ENCODE measurements at places on chromosomes 4 and X.

- peak; percentile 77 for DNase-seq
These were observed 391 bp upstream of the PHKA1 start for GRCh38 chrX:72714478-72714916.

DNA sequence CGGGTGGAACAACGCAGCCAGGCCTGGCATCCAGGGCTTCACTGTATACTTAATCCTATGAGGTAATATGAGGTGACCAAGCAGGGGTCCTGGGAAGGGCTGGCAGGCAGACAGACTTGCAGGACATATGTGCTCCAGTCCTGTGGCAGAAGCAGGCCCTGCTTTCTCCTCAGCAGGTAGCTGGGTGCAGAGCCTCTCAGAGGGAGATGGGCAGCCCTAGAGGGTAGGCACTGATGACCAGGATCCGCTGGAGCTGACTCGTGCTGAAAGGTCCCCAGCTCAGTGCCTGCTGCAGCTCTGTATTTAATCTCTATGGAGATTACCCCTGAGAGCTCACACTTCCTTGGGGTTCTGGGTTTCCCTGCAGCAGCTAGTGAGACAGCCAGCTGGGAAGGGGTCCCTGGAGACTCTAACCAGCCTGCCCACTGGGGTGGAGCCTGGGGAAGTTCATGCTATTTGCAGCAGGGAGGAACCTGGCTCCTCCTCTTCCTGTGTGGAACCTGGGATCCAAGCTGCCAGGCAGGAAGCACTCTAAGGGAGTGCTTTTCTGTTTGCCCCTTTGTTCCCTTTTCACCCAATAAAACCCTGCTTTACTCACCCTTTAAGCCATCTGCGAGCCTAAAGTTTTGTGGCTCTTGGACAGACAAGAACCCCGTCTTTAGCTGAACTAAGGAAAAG is 339.2 kb downstream of the DCAF12L2 start:
- DNase-seq = no peak

DNA sequence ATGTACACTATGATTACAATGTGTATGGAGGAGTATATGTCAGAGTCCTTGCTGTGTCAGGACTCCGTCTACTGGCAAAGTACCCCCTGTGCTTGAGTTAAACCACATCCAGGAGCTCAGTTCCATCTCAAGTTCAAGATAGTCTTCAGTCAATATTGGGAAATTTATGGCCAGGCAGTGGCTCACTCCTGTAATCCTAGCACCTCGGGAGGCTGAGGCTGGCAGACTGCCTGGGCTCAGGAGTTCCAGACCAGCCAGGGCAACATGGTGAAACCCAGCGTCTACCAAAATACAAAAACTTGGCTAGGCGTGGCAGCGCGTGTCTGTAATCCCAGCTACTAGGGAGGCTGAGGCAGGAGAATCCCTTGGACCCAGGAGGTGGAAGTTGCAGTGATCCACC is 5.8 kb downstream of the SLBP start:
- no peak for DNase-seq

GRCh38 chrX:133249266-133250058 is 31.3 kb upstream of the TFDP3 start:
- peak; percentile 12 for DNase-seq

DNA sequence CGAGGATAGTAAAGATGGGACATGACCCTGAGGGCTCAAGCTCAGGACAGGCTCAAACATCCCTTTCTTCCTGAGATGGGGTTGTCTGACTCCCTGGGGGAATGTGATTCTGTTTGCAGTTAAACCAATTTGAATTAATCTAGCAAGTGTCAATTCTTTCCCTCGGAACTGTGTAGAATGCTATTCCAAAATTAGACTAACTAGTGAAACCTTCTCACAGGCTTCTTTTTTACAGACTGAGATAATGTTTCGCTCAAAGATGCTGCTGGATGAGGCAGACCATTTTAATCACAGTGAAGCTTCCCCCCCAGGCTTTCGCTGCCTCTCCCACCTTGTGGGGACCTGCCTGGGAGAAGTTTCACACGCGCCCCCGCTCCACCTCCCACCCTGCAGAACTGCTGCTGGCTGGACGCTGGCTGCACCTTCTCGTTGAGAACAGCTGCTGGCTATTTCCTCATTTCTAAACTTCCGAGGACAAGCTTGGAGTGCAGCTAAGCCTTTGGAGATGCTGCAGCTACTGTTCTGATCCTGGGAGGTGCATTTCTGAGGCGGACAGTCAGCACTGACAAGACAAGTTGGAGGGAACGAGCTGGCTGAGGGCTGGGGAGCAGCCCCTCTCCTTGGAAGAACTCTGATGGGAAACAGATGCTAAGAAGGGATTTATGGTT is 297.8 kb downstream of the RAPGEF2 start:
- DNase-seq = peak; percentile 59

- DNase-seq = no peak
These were observed 34.7 kb upstream of the PGRMC2 start for GRCh38 chr4:128322311-128322710.

DNA sequence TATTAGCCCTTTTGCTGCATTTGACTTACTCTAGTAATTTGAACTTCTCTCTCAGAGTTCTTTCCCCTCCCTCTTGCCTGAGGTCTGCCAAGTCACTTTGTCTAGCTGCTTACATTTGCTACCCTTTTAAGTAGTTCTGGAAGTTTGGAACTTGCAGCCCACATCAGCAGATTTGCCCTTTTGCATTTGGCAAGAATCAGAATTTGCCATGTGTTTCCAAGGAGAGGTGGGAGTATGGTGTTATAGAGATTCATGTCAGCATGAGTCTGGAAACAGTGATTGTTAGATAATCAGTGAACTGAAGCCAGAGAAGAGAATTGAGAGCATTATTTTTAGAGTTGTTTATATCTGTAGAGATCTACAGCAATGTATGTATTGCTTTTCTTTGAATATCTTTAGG is 52.1 kb downstream of the KLHL34 start:
- no peak for DNase-seq

DNA sequence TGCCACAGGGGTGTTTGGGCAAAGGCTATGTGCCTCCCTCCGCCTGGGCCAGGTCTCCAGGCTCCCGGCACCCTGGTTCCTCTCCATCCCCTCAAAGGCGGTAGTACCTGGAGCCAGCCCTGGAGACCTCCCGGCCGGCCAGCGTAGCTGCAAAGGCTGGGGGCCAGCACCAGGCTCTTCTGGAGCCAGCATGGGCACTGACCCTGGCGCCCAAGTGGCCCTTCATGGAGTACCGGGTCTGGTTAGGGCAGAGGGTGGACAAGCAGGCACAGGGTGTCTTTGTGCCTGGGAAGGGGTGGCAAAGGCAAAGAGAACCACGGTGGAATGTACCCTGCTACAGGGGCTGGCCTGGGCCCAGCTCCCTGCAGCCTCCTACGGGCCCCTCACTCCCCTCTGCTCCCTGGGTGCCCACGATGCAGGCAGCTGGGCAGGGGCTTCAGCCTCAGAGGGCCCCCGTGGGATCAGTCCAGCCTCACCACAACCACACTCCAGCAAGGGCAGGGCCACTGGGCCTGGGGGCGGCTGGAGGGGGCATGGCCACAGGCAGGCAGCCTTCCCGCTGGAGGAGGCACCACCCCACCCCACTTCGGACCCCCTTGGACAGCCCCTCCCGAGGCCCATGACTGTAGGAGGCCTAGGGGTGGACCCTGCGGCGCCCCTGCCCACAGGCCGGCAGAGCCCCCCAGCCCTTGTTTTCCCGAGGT is 112.9 kb upstream of the NKX1-1 start:
- DNase-seq = no peak

DNA sequence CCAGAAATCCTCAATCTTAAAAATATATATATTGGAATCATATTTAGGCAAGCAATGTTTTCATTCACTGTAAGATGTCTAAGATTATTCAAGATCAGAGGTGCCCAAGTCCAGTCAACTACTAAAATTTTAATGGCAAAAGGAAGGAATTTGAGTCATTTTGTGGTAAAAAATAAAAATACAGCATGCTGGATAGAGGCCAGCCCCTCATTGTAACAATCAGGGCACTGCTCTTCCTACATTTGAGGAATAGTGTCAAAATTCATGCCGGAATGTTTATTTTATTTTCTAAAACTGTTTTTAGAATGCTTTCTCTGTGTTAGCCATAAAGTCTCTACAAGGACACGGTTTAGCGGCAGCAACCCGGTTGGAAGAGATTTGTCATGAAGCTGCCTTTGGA is 49.9 kb upstream of the SRD5A3 start:
- DNase-seq = no peak

DNA sequence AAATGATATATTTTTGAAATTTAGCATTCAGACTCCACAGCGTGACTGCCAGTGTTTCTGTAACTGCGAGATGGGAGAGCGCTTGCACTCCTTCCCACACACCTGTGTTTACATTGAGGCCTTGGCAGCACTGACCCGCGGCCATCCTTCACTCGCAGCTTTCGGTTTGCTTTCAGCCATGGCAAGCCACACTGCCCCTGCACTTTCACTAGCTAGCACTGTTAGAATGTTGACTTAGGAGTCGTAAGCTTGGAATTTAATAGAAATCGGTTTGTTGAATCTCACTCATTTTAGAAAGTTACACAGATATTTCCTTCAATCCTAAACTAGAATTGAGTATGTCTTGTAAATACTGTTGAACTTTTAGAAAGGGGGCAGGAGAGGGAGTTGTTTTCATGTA is 136.2 kb downstream of the CFAP299 start:
- DNase-seq = peak; percentile 52

DNA sequence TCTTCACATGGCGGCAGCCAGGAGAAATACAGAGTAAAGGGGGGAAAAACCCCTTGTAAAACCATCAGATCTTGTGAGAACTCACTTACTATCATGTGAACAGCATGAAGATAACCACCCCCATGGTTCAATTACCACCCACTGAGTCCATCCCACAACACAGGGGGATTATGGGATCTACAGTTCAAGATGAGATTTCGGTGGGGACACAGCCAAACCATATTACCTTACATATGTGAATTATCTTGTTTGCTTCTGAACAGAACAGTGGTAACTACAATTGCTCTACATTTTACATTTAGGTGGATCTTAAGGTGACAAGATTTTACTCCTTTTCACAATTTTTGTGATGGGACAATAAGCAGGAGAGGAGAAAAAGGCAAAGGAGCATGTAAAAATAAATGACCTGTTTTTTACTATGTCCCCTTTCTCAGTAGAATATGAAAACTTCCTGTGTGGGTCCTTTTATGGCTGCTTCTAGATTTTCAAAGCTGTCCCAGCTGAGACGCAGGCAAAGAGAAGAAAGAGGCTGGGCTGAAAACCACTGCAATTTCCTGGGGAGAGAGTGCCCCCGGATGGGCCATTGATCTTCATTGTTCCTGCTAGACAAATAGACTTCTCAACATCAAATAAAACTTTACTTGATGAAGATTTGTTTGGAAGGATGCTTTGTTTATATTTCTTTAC is 45.9 kb upstream of the PGM2 start:
- peak; percentile 34 for DNase-seq

GRCh38 chrX:86348669-86349068 is 200.4 kb downstream of the DACH2 start:
- DNase-seq = no peak

- DNase-seq = peak; percentile 59
These were observed 32.2 kb downstream of the TFDP3 start for GRCh38 chrX:133185938-133186337.

DNA sequence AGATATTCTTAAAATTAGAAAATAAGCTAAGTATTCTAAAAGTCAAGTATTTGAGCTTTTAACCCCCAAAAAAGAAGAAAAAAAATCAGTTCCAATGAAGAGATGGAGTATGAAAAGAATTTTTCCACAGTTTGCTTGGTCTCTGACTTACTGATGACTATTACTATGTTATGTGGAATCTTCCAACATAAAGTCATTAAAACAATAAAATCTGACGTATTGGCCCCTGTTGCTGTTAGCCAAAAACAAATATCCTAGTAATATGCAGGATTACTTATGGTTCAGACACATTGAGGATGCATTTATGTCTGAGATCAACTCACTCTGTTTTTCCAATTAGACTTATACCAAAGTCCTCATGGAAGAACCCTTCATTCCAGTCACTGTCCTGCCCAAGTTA is 517.2 kb upstream of the ADGRL3 start:
- no peak for DNase-seq

- no peak for DNase-seq
These were observed 312.2 kb downstream of the DCTD start for GRCh38 chr4:182604953-182605352.

All from stomach (tissue), 19 donors.